ENCODE measurements at places on chromosomes 4 and X. TPM values are rescaled to one million over a fixed set of nuclear protein-coding genes. Genes with fewer than 3 reads are reported as not detected.

DNA sequence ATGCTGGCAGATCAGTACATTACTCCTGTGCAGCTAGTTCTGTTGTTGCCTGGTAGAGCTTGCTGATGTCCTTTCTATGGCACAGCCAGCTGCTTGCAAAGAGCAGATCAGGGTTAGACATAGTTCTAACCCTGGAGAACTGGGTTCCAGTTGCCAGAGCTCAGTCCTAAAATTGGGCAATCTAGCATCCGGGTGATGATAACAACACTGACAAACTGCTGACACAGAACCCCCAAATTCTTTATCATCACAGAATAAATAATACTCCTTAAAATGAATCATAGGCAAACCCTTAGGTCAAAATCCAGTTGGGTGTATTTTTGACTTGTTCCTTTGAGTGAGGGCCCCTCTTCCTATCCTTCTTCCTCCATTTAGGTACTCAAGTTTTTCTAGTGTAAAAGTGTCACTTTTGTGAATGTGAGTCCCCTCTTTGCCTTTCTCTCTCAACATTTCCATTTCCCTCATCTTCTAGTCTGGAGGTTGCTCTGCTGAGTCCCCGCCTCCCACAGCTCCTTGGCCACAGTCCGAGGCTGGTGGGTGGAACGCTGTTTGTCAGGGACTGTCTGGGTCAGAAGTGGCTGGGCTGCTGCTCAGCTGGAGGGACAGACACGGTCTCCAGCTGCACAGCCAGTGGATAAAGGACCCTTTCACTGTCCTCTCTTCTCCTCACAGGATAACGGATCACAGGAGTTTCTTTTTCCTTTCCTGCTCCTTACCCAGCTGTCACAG, 93.6 kb upstream of the RASGEF1B start:
- DNase-seq, result peak; percentile 2

The SUPT20HL2 gene
- total RNA-seq, result not detected

The HSD17B13 gene
- total RNA-seq, result 0.17 TPM

- no peak for DNase-seq
Observed at GRCh38 chr4:112748352-112748878, 111.5 kb downstream of the LARP7 start.

DNA sequence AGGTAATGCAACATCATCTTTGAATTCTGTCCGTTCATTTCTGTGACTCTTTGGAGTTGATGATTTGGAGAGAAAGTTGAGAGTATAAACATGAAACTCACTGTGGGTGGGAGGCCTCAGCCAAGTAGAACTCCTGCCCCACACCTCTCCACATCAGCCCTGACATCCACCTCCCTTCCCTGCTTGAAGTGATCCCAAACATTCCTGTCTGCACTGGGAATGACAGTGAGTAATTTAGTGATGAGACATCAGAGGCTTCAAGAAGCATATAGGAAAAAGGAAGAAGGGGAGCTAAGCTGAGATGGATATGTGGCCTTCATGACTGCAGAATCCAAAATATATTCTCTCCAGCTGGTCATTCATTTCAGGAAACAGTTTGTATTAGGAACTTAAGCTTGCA, 151.8 kb downstream of the SPATA18 start:
- DNase-seq, result peak; percentile 39

DNA sequence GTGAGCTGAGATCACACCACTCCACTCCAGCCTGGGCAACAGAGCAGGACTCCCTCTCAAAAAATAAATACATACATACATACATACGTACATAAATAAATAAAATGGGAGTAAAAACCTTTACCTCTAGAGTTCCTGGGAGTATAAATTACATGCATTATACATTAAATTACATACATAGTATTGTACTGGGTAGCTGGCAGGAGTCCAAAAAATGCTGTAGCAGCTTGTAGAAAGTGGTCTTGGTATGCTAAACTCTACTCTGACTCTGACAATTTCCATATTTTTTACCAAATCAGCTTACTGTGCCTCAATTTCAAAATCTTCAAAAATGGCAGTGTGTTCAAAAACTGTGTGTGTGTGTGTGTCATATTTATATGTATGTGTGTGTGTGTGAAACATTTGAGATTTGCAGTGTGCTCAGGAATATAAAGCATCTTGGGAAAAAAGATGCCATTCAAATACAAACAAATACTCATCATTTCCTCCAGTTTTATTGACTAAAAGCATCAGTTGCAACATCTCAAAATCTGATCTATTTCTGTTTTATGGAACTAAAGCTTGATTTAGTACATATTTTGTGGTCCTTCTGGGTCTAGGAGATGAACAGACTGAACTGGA, 171.7 kb downstream of the SHROOM3 start:
- DNase-seq, result no peak

- DNase-seq, result no peak
Observed at GRCh38 chr4:76765473-76766183, 132.3 kb downstream of the SOWAHB start.

The HSFX1 gene
- not detected for total RNA-seq

All from MG63 (cell line).